ENCODE measurements at places on chromosomes 5 and 9.

GRCh38 chr9:88179062-88179521 lies 40.8 kb upstream of the SPATA31C2 start:
- no peak for DNase-seq

DNA sequence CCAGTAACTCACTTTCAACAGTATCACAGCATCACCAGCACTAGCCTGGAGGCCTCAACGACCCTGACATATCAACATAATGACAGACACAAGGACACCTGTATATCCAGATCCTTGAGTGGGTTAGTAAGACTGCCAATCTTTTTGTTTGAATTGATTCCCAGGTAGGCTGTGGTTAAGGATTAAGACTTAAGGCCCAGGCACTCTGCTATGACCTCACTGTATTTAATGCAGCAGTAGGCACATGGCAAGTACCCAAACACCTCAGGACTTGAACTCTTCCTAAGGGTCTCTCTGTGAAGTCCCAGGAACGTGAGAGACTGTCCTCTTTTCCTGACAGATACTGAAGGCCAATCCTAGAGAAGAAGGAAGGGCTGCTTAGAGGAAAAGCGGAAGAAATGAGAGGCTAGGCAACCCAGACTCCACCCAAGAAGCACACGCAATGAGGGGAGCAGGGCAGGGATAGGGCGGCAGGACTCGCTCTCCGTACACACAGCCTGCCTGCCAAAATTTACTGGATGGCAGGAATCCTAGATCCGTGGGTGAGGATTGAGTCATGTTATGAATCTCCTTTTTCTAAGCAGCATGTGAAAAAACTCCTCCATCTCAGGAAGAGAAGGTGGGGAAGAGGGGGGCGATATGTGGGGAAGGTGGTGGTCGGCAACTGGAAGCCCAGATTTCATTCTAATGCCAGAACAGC lies 93.4 kb downstream of the SIL1 start:
- no peak for DNase-seq

GRCh38 chr5:2191972-2192371 lies 309.2 kb upstream of the IRX4 start:
- DNase-seq, result peak; percentile 30

DNA sequence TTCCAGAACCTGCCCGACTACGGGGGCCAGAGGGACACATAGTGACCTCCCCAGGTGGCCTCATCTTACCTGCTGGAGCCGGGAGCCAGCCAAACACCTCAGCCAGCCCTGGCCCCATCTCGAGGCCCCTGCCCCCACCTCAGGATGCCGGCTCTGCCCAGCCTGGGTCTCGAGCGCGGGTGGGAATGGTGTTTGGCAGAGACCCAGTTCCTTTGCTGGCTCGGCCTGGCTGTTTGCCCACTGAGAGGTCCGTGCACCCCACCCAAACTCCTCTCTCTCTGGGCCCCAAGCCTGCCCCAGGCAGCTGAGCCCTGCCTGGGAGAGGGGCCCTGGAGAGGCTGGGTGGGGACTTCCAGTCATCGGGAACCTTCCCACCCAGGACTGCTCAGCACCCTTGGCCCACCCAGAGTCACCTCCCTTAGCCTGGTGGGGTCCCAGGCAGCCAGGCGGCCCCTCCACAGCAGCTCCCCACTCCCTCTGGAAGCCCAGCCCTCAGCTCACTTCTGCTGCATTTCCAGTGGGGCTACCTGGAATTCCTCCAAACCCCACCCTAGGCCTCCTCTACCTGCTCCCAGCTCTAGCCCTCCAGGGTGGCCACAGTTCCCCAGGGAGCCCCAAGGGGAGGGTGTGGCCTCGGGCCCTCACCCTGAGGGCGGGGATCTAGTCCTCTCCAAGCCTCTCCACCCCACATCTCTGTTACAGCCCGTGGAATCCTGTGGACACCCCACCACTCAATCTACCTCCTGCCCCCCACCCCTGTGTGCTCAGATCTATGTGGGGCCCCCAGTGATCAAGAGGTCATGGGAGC lies 42.4 kb upstream of the UBAC1 start:
- DNase-seq, result no peak

- no peak for DNase-seq
These were observed 46.6 kb downstream of the SLC12A7 start for GRCh38 chr5:1065143-1065750.

GRCh38 chr5:9624196-9624947 lies 5.8 kb downstream of the TAS2R1 start:
- DNase-seq, result no peak

GRCh38 chr5:93161661-93162654 lies 419.1 kb downstream of the NR2F1-AS1 start:
- DNase-seq, result no peak
